Type B pancreatic cell (in vitro differentiated cells): ENCODE measurements at places on chromosomes 7 and 10.

DNA sequence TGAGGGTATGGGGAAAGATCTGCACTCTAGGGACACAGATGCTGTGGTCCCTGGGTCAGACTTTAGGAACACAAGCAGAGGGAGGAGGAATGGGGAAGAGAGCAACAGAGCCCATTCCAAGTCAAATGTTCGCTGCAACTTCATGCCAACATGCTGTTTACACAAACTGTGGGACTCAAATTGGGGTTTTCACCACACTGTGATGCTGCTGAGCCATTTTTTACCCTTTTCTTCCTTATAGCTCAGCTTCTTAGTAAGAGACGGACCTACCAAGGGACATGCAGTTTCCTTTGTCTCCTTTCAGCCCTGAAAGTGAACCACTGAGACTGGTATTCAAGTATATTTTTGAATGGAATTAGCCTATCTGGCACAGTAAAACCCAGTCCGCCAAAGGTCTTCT is 64.3 kb upstream of the AGK start:
- no peak overlapping the region for H3K27ac ChIP-seq
- H3K36me3 ChIP-seq: no peaks in the 10 kb centered on the region
- peaks cover 6% of the 10 kb centered on the region for H3K27me3 ChIP-seq
- no peak overlapping the region for H3K4me3 ChIP-seq
- no peak for DNase-seq

DNA sequence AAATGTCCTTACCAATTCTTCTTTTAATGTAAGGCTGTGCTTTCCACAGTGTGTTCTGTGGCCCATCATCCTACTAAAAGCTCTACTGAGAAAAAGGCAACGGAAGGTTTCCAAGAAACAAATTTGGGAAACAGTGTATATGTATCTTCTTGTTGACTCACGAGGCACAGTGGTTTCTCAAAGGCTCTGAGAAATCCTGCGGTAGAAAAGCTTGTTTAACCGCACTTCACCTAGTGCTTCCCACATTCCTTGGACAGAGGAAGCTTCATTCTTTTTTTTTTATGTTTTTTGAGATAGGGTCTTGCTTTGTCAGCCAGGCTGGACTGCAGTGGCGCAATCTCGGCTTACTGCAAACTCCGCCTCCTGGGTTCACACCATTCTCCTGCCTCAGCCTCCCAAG is 84.5 kb downstream of the TACC2 start:
- no peaks in the 10 kb centered on the region for H3K27me3 ChIP-seq
- no peak for DNase-seq
- peaks cover 11% of the 10 kb centered on the region for H3K4me1 ChIP-seq
- no peak overlapping the region for H3K4me3 ChIP-seq
- H3K27ac ChIP-seq: no peak overlapping the region

DNA sequence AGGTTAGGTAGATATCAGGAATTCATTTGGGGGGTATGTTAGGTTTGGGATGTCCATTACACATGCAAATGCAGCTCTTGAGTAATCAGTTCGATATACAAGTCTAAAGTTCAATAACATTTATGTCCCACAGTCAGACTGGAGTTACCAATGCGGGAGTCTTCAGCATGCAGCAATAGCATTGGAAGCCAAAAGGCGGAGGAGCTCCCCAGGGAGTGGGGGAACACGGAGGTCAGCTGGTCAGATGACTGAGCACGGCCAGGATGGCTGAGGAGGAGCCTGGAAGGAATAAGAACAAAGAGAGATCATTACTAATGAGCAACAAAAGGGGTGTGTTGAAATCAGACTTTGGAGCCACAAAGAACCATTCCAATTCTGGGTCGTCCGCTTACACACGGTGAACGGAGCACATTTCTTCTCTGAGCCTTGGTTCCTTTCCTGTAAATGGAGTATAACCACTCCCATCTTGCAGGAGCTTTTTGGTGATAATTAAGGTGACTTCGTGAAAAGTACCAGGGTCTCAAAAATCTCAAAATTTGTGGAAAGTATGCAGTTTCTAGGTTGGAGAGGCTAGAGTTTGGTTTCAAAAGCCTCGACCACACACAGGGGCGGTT is 478 bp upstream of the ZNF22 start:
- peaks cover 16% of the 10 kb centered on the region for H3K4me1 ChIP-seq
- H3K27me3 ChIP-seq: no peaks in the 10 kb centered on the region
- no peak for DNase-seq

DNA sequence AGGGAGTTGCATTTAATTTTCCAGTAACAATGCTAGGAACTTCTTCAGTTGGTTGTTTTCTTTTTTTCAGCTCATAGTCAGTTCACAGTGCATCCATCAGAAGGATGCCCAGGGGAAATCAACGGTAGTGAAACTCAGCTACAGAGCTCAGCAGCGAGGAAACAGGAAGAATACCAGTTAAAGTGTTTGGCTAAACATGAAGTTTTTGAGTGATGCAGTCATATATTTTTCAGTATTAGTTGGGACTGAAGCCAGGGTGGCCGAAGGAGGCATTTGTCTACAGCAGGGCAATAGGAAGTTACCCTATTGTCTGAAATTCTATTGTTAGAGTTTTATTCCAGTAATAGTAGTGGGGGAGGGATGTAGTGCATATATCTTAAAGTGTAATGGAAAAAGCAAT is 45.3 kb upstream of the MALRD1 start:
- no peak overlapping the region for H3K27ac ChIP-seq
- no peaks in the 10 kb centered on the region for H3K36me3 ChIP-seq
- H3K4me3 ChIP-seq: no peak overlapping the region
- H3K4me1 ChIP-seq: no peaks in the 10 kb centered on the region

- no peaks in the 10 kb centered on the region for H3K36me3 ChIP-seq
- H3K27me3 ChIP-seq: peaks cover 10% of the 10 kb centered on the region
- peaks cover 6% of the 10 kb centered on the region for H3K4me1 ChIP-seq
- no peak overlapping the region for H3K4me3 ChIP-seq
- no peak overlapping the region for H3K27ac ChIP-seq
Measured at GRCh38 chr7:106134241-106134640, 22.1 kb upstream of the SYPL1 start.

- H3K4me3 ChIP-seq: no peak overlapping the region
- H3K27ac ChIP-seq: no peak overlapping the region
- DNase-seq: no peak
- no peaks in the 10 kb centered on the region for H3K4me1 ChIP-seq
- H3K27me3 ChIP-seq: peaks cover 5% of the 10 kb centered on the region
Measured at GRCh38 chr7:21327422-21328409, 100.2 kb upstream of the SP4 start.

- H3K4me1 ChIP-seq: no peaks in the 10 kb centered on the region
- no peak overlapping the region for H3K27ac ChIP-seq
- H3K36me3 ChIP-seq: peaks cover 4% of the 10 kb centered on the region
- H3K27me3 ChIP-seq: no peaks in the 10 kb centered on the region
- no peak overlapping the region for H3K4me3 ChIP-seq
Measured at GRCh38 chr7:121505021-121505420, 108.9 kb upstream of the FAM3C start.

DNA sequence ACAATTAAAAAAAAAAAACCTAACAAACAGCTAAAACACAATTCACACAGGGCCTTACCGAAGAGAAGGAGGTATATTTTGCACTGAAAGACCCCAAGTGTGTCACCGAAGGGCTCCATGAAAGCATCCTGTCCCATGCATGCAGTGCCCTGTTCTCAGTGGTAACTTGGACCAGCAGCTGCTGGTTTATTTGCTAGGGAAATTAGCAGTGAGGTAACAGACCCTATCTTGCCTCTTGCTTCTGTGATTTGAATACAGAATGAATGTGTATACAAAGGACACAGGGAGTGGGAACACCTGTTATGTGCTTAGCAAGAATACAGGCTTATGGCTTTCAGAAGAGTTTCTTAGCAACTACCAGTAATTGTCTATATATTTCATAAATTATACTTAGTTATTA is at the start of gene HEPACAM2:
HEPACAM2 (minus strand) TSS at position 160 of the 400 bp plus-strand sequence.
- no peaks in the 10 kb centered on the region for H3K36me3 ChIP-seq
- H3K27ac ChIP-seq: peak within 1 kb of the TSS; percentile 56
- peak within 1 kb of the TSS; percentile 58 for H3K4me3 ChIP-seq
- no peak for DNase-seq
- H3K4me1 ChIP-seq: no peaks in the 10 kb centered on the region
- peaks cover 40% of the 10 kb centered on the region for H3K27me3 ChIP-seq

DNA sequence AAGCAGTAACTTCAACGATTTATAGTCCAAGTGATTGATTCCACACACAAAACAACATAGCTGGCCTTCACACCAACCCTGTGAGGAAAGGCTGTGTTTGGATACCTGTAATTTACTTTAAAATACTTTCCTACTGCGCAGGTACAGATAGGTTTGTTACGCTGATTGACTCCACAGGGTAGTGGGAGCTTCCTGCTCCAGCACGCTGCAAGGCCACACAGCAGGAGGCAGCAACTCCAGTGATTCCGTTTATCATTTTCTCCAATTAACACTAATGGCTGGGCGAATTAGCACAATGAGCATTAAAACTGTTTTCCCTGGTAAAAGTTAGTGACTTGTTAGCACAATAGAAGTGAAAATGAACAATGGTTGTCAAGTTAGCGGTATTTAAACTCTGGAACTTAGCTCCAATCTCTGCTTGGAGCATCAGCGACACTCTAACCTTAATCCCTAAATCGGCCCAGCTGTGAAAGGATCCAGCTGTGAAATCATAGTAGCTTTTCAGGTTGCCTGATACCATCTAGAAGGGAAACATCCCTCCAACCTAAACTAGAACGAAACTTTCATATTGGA is 959 bp downstream of the DCLRE1C start:
- peak overlapping the region; percentile 89 for H3K4me3 ChIP-seq
- peaks cover 19% of the 10 kb centered on the region for H3K4me1 ChIP-seq
- H3K27me3 ChIP-seq: no peaks in the 10 kb centered on the region
- DNase-seq: no peak

DNA sequence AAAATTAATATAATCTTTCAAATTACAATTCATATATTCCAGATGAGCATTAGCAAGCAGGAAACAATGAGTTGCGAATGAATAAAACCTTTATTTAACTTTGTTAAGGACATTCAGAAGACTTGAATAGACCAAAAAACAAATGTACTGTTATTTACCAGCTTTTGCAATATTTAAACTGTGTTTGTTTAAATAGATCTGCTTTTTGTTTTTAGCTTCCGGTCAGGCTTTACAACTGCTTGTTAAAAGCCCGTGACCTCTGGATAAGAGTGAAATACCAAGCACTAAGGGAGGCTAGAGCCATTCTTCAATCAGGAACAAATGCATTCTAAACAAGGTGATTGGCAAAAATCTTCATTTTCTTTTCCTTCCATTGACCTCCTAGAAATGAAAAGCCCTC is 184.9 kb upstream of the GNAI1 start:
- no peak overlapping the region for H3K27ac ChIP-seq
- H3K27me3 ChIP-seq: no peaks in the 10 kb centered on the region
- no peaks in the 10 kb centered on the region for H3K36me3 ChIP-seq
- DNase-seq: no peak
- H3K4me3 ChIP-seq: no peak overlapping the region

GRCh38 chr7:77428777-77429231 is 12.7 kb upstream of the GSAP start:
- H3K27ac ChIP-seq: no peak overlapping the region
- no peaks in the 10 kb centered on the region for H3K36me3 ChIP-seq
- no peaks in the 10 kb centered on the region for H3K27me3 ChIP-seq
- no peak for DNase-seq
- no peak overlapping the region for H3K4me3 ChIP-seq

DNA sequence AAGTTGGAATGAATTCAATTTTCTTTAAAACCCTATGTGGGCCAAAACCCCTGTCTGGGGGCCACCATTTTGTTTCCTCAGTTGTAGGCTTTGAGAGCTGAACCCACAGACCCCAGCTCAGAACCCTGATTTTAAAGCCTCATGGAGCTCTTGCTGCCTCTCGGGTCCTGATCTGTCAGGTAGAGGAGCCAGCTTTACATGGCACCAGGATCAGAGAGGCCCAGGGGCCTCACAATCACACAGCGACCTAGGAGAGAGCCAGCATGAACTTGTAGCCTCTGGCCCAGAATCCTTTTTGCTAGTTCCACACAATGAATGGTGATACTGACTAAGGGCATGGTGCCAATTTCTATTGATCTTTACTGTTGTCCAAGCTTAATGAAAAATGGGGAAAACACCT is 84.3 kb upstream of the SORCS3 start:
- DNase-seq: peak; percentile 11
- H3K27me3 ChIP-seq: peaks cover 57% of the 10 kb centered on the region

GRCh38 chr10:18368682-18369081 is 228.5 kb downstream of the CACNB2 start:
- H3K36me3 ChIP-seq: no peaks in the 10 kb centered on the region
- no peaks in the 10 kb centered on the region for H3K27me3 ChIP-seq
- no peak overlapping the region for H3K4me3 ChIP-seq
- no peak overlapping the region for H3K27ac ChIP-seq

GRCh38 chr10:63363951-63364350 is 101.8 kb downstream of the JMJD1C start:
- no peak overlapping the region for H3K4me3 ChIP-seq
- no peaks in the 10 kb centered on the region for H3K4me1 ChIP-seq
- DNase-seq: no peak
- peaks cover 4% of the 10 kb centered on the region for H3K36me3 ChIP-seq
- H3K27ac ChIP-seq: no peak overlapping the region
